Hair follicle dermal papilla cell (primary cell): ENCODE measurements at places on chromosomes 12 and 14. TPM values are rescaled to one million over a fixed set of nuclear protein-coding genes. Genes with fewer than 3 reads are reported as not detected.

RNASE1 gene
- not detected in 2 replicates for total RNA-seq

SLC25A47 gene
- total RNA-seq: 0.16 TPM in 1 of 2 replicates, not detected in the other

SLC17A8 gene
- not detected in 2 replicates for total RNA-seq

ACSM4 gene
- total RNA-seq: not detected in 2 replicates

AQP6 gene
- total RNA-seq: not detected in 2 replicates

NDUFA9 gene
- 36.3 and 53.7 TPM in 2 replicates for total RNA-seq

IFI27 gene
- total RNA-seq: 82.3 and 282 TPM in 2 replicates

FKBP11 gene
- total RNA-seq: 15.9 and 16.7 TPM in 2 replicates

AVPR1A gene
- total RNA-seq: 1.2 and 6.2 TPM in 2 replicates

SMIM41 gene
- total RNA-seq: 0.16 and 0.24 TPM in 2 replicates

TOMM20L gene
- not detected in 2 replicates for total RNA-seq
